Lung microvascular endothelial cell (primary cell): ENCODE measurements at places on chromosomes 4 and X.
A peak's percentile ranks its signal among the peaks of the same experiment; 100 is the strongest.

GRCh38 chrX:101602077-101602476, 15.7 kb downstream of the ARMCX6 start:
- DNase-seq, result no peak

- no peak for DNase-seq
Observed at GRCh38 chrX:34288782-34289181, 156.7 kb upstream of the FAM47A start.

DNA sequence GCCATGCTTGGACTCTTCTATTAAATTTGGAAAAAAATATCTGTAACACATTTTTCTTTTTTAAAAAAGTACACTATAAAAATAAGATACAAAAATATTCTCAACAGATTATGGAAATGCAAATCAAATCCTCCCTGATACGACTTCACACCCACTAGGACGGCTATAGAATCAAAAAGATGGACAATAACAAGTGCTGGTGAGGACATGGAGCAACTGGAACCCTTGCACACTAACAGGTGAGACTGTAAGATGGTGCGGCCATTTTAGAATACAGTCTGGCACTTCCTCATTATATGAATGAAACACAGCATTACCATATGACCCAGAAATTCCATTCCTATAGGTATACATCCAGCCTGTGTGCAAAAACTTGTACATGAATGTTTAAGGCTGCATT, 83.6 kb downstream of the GATB start:
- no peak for DNase-seq

GRCh38 chr4:18321956-18322530, 300.5 kb upstream of the LCORL start:
- DNase-seq, result no peak

DNA sequence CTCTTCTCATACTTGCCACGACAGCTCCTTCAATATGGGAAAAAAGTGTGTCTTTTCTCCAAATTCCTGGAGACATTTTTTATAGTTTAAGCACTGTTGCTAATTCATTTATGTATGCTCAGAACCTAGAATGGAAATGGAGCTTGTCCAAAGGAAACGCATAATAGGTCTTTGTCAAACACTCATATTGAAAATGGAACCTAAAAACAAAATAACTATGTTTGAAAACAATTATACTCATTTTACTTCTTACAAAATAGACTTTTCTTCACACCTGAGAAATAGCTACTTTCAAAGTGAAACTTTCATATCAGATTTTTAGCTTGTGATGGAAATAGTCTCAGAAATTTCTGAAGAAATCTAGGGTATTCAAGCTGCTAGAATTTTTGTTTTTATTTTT, 529.7 kb upstream of the BOD1L1 start:
- no peak for DNase-seq

GRCh38 chr4:164700471-164700870, 53.5 kb upstream of the SMIM31 start:
- DNase-seq, result no peak

- peak; percentile 9 for DNase-seq
Observed at GRCh38 chrX:103376979-103377324, 614 bp downstream of the BEX3 start.

- peak; percentile 38 for DNase-seq
Observed at GRCh38 chrX:68508799-68509198, 9.9 kb downstream of the YIPF6 start.

GRCh38 chrX:39653691-39654090, 444.1 kb downstream of the BCOR start:
- DNase-seq, result no peak

DNA sequence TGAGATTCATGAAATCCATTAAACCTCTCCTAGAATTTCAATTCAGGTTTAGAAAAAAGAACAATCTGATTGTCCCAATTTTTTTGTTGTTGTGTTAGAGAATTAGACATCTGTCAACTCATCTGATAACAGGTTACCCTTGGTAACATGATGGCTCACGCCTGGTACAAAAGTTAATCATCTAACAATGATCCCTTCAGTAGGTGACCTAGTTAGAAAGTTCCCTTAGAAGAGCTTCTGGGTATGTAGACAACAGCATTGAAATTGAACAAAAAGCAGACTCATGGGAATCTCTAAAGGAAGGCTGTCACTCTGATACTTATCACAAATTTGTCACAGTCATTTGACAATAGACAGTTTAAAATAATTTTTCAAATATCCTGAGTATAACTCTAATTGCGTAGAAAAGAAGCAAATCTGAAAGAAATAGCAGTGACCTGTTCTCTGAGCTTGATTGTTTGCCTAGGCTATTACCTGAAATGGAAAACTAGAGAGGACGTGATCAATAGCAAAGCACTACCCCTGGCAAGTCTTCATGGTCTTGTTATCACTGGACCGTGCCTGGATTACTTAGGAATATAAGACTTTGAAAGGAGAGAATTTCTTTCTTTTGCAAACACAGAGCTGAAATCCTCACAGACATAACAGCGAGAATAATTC, 880.4 kb upstream of the AGA start:
- DNase-seq, result no peak

GRCh38 chr4:169627307-169627706, 6.9 kb downstream of the CLCN3 start:
- no peak for DNase-seq

- peak; percentile 93 for DNase-seq
Observed at GRCh38 chr4:72971572-72971971, 97.9 kb downstream of the COX18 start.

- no peak for DNase-seq
Observed at GRCh38 chr4:163744861-163745260, 250.4 kb downstream of the TMA16 start.

DNA sequence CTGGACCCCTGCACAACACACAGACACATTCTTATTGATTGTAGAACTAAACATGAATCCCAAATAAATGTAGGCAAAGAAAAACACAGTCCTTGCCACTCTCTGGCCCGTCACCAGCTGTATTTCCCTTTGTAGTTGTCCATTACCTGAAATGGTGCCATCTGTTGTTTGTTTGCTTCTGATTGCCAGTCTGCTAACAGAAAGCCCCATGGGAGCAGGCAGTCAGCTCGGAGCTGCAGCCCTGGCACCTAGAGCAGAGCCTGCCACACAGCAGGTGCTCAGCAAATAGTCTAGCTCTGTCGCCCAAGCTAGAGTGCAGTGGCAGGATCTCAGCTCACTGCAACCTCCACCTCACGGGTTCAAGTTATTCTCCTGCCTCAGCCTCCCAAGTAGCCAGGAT, 28.9 kb downstream of the CPLX1 start:
- DNase-seq, result no peak

GRCh38 chrX:7109049-7109531, 38.4 kb upstream of the STS start:
- peak; percentile 81 for DNase-seq

GRCh38 chr4:30630431-30630830, 89.7 kb upstream of the PCDH7 start:
- DNase-seq, result no peak

GRCh38 chrX:12681047-12681446, 110.2 kb upstream of the PRPS2 start:
- DNase-seq, result no peak

- DNase-seq, result peak; percentile 36
Observed at GRCh38 chrX:135596495-135596894, 76.0 kb downstream of the INTS6L start.

- DNase-seq, result no peak
Observed at GRCh38 chr4:129113919-129114318, 18.0 kb downstream of the C4orf33 start.

DNA sequence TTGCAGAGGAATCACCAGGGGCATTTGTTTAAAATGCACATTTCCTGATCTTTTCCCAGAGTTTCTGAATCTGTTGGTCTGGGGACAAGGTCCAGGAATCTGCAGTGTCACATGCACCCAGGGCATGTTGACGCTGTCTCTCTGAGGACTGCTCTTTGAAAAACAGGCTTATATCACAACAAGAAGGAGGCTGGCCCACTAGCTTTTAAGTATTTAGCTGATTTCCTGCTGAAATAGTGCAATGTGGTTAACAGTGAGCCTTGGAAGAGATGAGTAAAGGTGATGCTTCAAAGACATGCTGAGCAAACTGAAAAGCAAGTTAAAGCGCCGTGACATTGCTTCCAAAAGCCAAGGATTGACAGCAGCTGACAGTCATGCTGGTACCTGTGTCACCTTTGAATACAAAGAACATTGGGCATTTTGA, 18.6 kb upstream of the SEPSECS start:
- DNase-seq, result no peak

DNA sequence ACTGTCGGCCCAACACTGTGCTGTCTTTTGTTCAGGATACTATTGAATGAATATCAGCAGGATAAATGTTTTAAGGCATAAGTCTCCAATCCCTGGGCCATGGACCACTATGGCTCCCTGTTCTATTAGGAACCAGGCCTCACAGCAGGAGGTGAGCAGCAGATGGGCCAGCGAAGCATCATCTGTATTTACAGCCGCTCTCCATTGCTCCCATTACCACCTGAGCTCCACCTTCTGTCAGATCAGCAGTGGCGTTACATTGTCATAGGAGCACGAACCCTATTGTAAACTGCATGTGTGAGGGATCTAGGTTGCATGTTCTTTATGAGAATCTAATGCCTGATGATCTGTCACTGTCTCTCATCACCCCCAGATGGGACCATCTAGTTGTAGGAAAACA, 3.7 kb upstream of the APLN start:
- no peak for DNase-seq

GRCh38 chr4:118799231-118799942, 36.5 kb downstream of the SEC24D start:
- DNase-seq, result no peak

DNA sequence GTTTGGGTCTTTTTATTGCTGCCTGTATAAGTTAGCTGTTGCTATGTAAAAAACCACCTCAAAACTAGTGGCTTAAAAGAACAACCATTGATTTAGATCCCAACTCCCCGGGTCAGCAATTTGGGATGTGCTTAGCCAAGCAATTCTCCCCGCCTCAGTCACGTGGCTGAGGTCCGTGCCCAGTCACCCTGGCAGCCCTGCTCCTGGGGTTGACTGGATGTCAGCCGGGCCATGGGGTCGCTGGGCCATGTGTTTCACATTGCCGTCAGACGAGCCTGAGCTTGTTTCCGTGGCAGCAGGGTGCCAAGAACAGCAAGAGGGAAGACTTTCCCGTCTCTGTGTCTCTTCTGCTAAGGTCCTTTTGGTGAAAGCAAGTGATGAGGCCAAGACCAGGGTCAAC, 345.7 kb upstream of the FAT1 start:
- DNase-seq, result no peak

GRCh38 chr4:140000232-140000631, 153.8 kb downstream of the MAML3 start:
- DNase-seq, result no peak

DNA sequence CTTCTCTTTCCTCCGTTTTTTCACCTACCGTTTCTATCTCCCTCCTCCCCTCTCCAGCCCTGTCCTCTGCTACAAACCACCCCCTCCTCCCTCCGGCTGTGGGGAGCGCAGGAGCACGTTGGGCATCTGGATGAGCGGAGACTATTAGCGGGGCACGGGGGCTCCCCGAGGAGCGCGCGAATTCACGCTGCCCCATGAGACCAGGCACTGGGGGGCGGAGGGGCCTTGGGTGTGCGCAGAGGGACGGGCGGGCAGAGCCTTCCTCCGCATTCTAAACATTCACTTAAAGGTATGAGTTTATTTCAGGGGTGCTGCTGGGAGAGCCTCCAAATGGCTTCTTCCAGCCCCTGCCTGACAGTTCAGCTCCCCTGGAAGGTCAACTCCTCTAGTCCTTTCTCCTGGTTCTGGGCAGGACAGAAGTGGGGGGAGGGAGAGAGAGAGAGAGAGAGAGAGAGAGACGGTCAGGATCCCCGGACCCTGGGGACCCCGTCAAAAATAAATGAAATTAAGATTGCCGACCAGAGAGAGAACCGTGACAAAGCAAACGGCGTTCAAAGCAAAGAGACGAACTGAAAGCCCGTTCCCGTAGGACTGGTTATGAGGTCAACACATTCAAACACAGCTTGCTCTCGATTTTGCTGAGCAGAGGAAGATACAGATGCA, 5.0 kb downstream of the SHOX start:
- no peak for DNase-seq

- no peak for DNase-seq
Observed at GRCh38 chr4:80393970-80394250, 58.4 kb downstream of the CFAP299 start.

DNA sequence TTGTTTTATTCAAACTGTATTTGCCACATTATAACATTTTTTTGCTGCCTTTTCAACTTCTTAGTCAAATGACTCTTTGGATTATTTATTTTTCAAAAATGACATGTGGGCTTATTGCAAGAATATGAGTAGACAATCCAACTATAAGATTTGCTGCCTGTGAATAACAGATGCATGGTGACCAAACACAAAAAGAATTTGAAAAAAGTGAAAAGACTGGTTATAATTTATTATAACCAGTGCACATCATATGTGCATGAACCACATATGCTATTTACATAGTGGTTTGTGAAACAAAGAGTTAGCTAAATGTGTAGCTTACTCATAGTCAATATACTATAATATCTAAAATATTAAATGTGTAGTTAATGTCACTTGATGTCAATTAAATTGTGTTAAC, 2086.8 kb downstream of the ARAP2 start:
- DNase-seq, result no peak

- peak; percentile 59 for DNase-seq
Observed at GRCh38 chr4:80026100-80026499, 46.9 kb downstream of the ANTXR2 start.

DNA sequence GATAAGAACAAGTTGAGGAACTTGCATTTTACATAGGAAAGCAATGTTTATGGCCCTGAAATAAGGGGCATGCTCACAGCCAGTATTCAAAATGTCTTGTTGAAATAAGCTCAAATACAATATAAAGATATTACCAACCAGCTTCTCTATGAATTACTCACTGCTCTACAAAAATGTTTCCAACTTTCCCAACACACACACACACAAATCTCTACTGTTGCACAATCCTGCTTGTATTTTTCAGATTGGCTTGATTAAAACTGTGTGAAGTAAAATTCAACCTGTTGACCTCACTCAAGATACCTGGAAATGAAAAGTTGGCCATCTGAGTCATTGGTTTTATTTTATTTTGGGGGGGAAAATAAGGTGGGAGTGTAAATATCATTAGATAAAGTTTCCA, 128.6 kb downstream of the CHIC2 start:
- DNase-seq, result no peak

- DNase-seq, result no peak
Observed at GRCh38 chr4:13540446-13541175, 3.7 kb downstream of the NKX3-2 start.

DNA sequence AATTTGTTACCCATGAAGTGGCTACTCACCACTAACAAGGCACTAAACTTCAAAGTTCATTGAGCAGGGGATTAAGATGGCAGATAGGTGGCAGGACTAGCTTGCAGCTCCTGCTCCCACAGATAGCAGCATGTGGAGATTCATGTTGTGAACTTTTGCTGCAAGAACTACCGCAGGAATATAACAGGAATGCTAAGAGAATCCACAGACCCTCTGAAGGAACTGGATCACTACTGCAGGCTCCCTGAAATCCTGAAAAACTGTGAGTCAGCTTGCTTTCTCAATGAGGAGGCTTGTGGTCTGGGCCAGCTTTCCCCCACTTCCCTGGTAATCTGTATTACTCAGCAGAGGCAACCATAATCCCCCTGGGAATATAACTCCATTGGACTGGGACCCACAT, 118.5 kb upstream of the VCX2 start:
- DNase-seq, result no peak
